ENCODE measurements at places on chromosomes 11 and 22.

- peak; percentile 57 for DNase-seq
These were observed 194.3 kb downstream of the KIF18A start for GRCh38 chr11:27913650-27914049.

DNA sequence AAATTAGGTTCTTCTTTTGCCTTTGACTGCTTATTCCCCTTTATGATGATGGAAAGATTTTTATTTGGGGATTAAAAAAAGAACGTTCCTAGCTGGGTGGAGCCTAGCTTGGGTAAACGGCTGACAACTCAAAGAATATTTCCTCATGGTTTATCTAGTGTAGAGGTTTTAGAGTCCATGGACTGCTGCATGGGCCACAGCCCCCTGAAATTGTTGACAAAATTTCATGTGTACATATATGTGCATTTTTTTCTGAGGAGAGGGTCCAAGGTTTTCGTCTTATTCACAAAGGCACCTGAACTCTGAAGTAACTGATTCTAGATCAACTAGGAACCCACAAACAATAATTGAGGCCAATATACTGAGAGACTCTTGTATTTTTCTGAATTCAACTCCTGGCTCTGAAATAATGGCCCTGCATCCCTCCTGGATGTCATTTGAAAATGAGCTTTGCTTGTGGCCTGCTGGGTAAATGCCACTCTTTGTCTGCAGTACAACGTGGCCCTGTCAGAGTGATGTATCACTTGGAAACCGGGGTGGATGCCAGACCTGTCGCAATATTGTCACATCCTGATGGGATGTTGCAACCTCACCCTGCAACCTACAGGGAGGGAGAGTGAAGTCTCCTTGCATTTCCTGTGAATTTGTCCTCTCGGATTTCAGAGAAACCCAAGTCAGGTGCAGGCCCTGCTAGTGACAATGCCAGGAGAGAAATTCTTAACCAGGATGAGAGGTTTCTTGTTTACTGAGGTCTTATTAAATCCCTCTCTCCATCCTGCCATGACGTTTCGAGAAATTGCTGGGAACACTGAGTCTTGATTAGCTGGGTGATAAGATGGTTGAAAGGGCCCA lies 33.8 kb downstream of the EHF start:
- DNase-seq = peak; percentile 66

DNA sequence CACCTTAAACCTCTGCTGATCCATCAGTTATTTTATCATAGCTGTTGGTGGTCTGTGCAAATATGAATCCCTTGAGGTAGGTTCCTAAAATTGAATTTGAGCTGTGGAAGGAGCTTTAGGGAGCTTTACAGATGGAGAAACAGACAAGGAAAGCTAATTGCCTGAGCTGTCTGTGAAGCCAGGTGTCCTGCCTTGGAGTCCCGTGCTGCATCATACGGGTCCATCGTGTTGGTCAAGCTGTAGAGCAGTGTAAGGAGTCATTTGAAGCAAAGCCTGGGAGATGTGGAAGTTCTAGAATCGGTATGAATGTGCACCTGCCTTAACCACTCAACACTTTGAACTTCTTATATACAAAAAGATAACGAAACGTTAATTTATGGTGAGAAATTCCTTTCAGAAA lies 1.0 kb downstream of the POLA2 start:
- no peak for DNase-seq

GRCh38 chr22:23079814-23080521 lies 9.6 kb downstream of the GNAZ start:
- DNase-seq = no peak

GRCh38 chr22:40036591-40037225 lies 42.0 kb downstream of the FAM83F start:
- DNase-seq = peak; percentile 57

- DNase-seq = no peak
These were observed 23.8 kb upstream of the FZD4 start for GRCh38 chr11:86978756-86979608.

- DNase-seq = no peak
These were observed 40.8 kb upstream of the PCF11 start for GRCh38 chr11:83116015-83116641.

GRCh38 chr22:41757502-41757901 lies 43.0 kb upstream of the CCDC134 start:
- DNase-seq = no peak

DNA sequence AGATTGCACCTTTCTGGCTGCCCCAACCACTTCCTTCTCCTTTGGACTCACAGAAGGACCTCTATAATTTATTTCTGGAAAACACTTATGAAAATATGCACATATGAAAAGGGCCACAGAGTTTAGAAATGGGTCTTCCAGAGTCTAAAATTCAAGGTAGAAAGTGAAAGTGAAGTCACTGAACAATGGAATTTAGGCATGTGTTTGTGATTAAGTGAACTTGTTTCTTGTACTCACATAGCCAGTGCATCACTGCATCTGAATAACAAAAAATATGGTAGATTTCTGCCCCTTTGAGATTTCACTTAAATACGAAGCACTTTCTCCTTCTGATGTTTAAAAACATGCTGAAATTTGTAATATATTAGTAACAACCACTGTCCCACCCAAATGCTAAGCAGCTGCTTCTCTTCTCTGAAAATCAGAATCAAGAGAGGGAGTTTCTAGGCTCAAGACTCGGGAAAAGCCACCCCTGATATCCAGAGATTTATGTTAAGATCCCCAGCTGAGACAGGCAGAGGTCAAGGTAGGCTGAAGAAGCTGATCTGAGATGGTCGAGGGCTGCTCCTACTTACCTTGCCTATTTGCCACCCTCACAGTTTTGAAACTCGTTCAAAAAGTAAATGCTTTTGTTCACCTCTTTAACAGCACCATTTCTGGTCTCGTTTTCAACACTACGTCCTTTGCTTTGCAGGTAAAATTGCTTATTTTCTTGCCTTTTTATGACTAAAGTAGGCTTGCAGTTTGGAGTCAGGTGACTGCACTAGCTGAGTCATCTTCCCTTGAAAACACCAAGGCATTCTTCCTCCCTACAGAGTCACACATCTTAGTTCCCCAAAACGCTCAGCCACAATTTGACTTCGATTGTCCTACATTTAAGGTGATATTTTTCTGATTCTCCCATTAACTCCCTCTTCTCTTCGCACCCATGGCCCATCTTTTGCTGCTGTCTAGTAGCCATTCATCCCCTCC lies at the start of gene XKR3:
Gene XKR3, minus strand, starts transcription at position 696 of the 972 bp plus-strand sequence. CDS start 17,338 bp downstream, outside the sequence.
- no peak for DNase-seq

GRCh38 chr11:32172848-32173834 lies 82.3 kb downstream of the RCN1 start:
- peak; percentile 44 for DNase-seq

DNA sequence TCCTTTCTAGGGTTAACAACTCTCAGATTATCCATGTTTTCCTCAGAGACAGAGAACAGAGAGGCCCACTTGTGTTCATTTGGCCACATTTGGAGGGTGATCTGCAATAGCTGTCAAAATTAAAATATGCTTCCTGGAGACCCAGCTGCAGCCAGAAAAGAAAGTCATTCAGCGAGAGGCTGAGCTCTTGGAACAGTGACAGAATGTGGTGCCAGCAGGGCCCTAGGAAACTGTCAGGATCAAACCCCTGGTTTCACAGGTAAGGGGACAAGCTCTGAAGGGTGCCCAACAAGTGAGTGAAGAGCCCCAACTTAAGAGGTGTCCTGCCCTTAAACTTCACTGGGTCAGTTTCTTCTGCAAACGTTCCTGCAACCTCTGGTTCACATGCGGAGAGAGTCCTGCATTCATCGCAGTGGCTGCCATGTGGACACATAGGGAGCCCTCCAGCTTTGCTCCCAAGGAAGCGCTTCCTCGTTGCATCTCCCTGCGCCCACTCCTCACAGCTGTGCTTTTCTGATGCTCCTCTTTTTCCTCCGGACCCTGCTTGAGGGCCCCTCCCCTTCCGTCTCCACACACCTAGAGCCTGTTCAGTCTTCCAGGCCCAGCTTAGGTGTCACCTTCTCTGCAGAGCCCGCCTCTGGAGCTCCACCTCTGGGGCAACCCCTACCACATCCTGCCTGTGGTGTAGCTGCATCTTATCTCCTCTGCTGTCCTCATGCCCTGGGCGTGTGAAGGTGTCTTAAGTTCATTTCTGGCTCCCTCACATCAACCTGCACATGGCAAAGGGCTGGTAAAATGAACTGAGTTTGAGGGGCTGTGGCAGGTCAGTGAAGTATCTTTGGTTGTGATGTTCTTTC lies 3.9 kb downstream of the UCP3 start:
- no peak for DNase-seq

DNA sequence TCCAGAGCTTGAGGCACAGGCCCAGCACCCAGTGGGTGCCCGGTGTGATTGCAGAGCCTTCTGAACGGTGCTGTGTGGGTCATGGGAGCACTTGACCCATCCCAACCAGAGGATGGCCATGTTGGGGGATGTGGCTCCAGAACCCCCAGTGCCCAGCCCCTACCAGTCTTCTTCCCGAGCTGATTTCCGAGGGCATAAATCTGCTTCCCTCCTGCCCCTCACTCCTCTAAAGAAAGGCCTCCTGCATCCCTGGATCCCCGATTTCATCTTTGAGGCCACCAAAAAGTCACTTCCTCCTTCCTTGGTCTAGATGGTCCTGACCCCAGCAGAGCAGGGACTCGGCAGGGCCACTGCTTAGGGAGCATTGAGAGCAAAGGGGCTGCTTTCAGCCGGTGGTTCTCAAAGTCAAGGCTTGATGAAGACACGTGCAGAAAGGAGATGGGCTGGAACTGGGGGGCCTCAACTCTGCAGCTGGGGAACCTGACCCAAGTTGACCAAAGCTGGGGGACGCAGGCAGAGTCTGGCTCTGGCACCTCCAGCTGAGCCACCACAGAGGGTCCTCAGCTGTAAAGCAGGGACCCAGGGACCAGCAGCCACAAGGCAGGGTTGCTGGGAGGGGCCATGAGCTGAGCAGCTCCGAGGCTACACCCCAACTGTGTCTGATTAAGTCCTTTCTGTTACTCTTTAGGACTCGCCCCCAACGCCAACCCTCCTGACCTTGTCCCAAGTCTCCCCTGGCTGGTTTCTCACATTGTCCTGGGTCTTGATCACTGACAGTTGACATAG lies 56.6 kb downstream of the LINC01488 start:
- no peak for DNase-seq

- no peak for DNase-seq
These were observed 26.1 kb downstream of the MADD start for GRCh38 chr11:47296045-47296444.

DNA sequence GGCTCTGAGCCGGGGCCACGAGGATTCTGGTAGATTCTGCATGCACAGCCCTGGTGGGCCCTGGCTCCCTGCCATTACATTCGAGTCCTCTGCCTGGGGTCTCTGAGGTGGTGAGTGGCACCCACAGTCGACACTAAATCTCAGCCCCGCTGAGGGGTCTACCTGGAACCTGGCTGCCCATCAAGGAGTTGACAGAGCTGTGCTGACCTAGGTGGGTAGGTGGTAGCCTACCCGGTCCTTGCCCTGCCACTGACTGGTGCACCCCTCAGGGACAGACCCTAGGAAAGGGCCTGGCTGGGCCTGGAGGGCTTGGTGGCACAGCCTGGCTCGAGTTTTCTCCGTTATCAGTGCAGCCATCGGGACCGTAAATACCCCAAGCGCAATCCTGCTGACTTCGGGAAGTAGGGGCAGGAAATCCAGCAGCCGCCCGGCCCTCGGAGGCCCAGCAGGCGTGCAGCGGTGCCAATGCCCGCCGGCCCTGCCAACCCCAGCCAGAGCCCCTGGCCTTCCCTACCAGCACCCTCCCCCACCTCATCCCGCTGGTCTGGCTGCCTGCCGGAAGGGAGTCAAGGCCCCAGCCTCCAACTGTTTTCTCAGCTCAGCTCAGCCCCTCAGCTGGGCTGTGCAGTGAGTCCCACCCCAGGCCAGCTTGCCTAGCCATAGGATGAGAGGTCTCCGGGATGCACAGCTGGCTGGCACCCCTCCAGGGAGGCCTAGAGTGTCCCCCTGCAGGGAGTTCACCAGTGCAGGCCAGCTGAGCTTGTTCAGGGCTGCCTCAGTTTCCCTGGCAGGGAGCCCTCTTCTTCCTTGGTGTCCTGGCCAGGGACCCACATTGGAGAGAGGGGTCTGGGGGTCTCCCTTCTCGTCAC lies 80.4 kb upstream of the KCNQ1OT1 start:
- no peak for DNase-seq

- DNase-seq = no peak
These were observed 140.8 kb downstream of the TBC1D22A start for GRCh38 chr22:46902998-46903916.

GRCh38 chr22:46688949-46689348 lies 49.1 kb downstream of the CERK start:
- no peak for DNase-seq

- no peak for DNase-seq
These were observed 73.1 kb downstream of the USP35 start for GRCh38 chr11:78261828-78262227.

DNA sequence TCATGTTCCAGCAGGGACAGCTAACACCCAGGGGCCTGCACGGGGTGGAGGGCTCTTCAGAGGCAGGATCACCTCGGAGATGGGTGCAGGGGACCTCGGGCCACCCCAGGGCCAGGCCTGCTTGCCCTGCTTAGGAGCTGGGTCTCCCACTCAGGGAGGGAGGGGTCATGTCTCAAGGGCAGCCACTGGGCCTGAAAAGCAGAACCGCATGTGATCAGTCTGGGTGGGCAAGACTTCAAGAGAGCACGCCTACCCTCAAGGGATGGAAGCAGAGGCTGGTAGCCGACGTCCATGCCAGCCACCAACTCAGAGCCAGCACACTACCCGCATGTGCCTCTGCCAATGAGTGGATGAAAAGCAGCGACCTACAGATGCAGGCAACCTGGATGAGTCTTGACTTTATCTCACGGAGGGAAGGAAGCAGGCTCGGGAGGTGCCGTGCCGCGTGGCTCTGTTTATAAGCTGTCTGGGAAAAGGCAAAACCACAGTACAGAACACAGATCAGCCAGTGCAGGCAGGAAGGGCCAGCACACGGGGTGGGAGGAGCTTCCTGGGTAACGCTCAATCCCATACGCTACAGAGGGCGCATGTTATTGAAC lies 16.0 kb downstream of the TBX1 start:
- no peak for DNase-seq

GRCh38 chr11:95702526-95702925 lies 87.1 kb downstream of the FAM76B start:
- peak; percentile 53 for DNase-seq

- no peak for DNase-seq
These were observed 33.4 kb upstream of the FTH1 start for GRCh38 chr11:62000539-62001446.

GRCh38 chr11:124041254-124041653 lies at the start of gene OR10G7:
TSS of gene OR10G7 (minus strand) at chr11:124041325. CDS start at chr11:124039001, 2,324 bp downstream.
- no peak for DNase-seq

GRCh38 chr22:44309137-44309536 lies 3.6 kb downstream of the SHISAL1 start:
- DNase-seq = peak; percentile 97

- DNase-seq = no peak
These were observed 50.0 kb downstream of the CLTCL1 start for GRCh38 chr22:19241593-19241906.

DNA sequence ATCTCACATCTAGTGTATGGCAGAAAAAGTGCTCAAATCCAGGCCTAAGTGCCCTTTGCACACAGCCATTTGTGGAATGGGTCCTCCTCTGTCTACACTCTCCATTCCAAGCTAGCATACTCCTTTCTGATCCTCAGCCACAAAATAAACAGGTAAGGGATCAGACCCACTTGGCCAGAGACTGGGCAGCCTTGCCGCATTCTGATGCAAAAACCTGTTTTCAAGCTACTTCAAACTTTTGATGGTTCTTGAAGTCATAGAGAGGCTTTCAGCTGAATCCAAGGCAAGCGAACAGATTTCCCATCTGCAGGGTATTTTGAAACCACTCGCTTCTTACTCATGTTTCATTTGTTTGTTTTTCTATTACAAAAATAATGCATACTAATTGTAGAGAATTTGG lies 136.6 kb upstream of the NAV2 start:
- DNase-seq = no peak

GRCh38 chr11:66408488-66409214 lies 12.2 kb upstream of the NPAS4 start:
- DNase-seq = peak; percentile 72
